ENCODE measurements at places on chromosomes 3 and 15. TPM values are rescaled to one million over a fixed set of nuclear protein-coding genes. Genes with fewer than 3 reads are reported as not detected.

DNA sequence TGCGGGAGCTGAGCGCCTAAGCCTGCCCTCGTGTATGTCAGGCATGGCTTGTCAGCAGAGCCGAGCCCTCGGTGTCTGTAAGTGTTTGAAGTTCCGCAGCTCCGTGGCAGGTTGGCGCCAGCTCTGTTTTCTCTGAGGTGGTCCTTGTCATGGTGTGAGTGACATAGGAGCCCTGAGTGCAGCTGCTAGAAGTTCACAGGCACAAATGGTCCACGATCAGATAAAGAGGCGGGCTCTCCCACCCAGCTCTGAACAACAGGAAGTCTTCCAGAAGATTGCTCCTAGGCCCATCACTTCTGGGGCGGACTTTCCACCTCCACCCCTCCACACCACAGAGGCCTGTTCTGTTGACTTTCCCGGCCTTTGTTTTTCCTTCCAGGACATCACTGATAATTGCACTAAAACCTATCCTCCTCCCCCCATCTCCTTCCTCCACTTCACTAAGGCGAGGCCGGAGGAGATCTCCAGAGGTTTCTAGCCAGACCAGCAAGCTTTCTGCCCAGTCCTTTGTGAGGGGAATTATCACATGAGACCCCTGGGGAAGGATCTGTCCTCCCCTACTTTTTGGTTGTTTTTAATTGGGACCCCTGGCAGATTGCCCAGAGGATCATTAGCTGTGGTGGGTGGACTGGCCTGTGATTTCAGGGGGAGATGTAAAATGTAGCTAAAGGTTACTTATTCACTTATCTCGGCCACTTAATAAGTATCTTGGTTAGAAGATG, 19.9 kb downstream of the ITPR1 start:
- peak; percentile 91 for DNase-seq

GRCh38 chr3:30819067-30819798, 75.2 kb downstream of the GADL1 start:
- DNase-seq, result no peak

DNA sequence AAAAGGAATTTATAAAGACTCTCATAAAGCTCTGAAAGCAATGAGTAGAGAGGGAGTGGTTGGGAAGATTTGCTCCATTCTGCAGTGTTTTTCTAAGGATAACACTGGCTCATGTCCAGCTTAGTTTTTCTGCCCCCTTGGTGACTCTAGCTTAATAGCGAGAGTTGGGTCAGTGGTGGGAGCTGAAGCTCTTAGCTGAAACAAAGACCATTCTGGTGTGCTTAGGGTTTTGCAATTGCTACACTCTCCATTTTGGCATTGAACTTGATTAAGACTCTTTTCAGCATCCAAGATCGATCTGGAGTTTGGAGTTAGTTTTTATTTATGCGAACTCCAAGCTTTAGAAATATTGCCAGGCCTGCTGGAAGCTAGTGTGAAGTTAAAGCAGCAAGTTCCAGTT, 98.0 kb downstream of the ATG7 start:
- DNase-seq, result peak; percentile 50

Gene CEMIP
- polyA plus RNA-seq, result 0.11 TPM

Gene TLR9
- not detected for polyA plus RNA-seq

Gene RFC4
- polyA plus RNA-seq, result 11.1 TPM
